ENCODE measurements at places on chromosomes 16 and 17. TPM values are rescaled to one million over a fixed set of nuclear protein-coding genes. Genes with fewer than 3 reads are reported as not detected.

DNA sequence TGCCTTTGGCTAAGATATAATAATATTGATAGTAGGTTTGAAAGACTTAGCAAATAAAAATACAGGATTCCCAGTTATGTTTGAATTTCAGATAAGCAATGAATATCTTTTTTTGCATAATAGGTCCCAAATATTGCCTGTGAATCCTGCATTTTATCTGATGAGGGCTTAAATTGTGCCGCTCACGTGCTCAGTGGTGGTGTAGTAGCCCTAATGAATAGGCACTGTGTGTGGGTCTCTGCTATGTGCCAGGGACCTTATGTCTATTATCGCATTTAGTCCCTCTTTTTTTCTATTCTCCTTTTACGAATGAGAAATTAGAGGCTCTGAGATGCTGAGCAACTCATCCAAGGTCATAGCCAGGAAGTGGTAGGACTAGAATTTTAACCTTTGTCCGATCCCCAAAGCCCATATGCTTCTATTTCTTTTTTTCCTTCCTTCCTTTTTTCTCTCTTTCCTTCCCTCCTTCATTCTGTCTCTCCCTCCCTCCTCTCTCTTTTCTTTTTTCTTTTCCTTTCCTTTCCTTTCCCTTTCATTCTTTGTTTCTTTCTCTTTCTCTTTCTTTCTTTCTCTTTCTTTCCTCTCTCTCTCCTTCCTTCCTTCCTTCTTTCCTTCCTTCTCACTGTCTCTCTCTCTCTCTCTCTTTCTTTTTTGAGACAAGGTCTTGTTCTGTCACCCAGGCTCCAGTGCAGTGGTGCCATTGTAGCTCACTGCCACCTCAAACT is 47.2 kb downstream of the RGS9 start:
- no peak for DNase-seq

DNA sequence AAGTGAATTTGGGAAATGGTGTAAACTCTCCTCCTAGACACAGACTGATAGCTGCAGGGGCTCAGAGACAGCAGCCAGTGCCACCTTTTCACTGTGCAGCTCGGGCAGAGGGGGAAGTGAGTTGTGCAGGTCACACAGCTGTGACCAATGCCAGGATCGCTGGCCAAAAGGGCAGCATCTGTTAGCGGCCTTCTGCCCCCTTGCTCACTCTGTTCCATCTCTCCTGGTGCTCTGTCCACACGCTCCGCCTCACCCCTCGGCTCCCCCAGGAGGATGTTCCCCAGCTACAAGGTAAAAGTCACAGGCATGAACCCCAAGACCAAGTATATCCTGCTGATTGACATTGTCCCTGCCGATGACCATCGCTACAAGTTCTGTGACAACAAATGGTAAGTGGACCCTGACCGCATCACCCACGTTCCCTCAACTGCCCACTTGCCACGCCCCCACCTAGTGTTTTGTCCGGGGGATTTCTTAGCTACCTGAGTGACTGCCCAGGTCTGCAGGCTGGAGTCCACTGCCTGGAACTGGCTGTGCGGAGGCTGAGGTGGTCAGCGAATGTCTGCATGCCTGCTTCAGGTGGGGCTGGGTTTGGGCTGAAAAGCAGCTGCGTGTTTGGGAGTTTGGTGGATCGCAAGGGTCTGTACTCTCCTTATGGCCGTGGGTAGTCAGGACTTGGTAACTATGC is 13.5 kb downstream of the TBX4 start:
- DNase-seq = peak; percentile 10

- no peak for DNase-seq
Observed at GRCh38 chr16:47970291-47970931, 185.4 kb downstream of the ABCC12 start.

DNA sequence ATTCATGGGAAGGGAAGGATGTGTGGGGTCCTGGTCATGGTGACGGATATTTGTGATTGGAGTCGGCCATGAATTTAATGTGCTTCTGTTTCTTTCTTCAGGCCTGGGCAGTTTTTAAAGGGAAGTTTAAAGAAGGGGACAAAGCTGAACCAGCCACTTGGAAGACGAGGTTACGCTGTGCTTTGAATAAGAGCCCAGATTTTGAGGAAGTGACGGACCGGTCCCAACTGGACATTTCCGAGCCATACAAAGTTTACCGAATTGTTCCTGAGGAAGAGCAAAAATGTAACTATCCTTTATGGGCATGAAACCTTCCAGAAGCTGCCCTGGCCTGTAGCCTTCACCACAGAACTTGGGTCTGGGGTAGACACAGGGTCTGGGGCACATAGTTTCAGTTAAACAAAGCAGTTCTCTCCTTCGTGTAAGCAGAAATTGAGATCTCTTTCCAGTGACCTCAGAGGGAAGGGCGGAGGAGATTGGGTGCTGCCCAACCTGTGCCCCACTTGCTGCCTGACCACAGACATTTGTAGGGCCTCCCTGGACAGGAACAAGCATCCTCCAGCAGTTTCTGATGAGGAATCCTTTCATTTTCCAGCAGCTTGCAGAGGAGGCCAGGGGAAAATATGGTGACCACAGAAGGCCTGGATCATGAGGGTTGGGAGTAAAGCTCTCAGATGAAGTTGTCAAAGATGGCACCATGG is 10.1 kb downstream of the IRF8 start:
- DNase-seq = no peak

- peak; percentile 76 for DNase-seq
Observed at GRCh38 chr17:45310380-45311324, 6.2 kb downstream of the MAP3K14 start.

- no peak for DNase-seq
Observed at GRCh38 chr16:29916979-29917378, 9.0 kb downstream of the KCTD13 start.

GRCh38 chr17:72955391-72956140 is 136.9 kb downstream of the SLC39A11 start:
- DNase-seq = no peak

- DNase-seq = peak; percentile 75
Observed at GRCh38 chr17:9115214-9116191, 94.2 kb downstream of the NTN1 start.

DNA sequence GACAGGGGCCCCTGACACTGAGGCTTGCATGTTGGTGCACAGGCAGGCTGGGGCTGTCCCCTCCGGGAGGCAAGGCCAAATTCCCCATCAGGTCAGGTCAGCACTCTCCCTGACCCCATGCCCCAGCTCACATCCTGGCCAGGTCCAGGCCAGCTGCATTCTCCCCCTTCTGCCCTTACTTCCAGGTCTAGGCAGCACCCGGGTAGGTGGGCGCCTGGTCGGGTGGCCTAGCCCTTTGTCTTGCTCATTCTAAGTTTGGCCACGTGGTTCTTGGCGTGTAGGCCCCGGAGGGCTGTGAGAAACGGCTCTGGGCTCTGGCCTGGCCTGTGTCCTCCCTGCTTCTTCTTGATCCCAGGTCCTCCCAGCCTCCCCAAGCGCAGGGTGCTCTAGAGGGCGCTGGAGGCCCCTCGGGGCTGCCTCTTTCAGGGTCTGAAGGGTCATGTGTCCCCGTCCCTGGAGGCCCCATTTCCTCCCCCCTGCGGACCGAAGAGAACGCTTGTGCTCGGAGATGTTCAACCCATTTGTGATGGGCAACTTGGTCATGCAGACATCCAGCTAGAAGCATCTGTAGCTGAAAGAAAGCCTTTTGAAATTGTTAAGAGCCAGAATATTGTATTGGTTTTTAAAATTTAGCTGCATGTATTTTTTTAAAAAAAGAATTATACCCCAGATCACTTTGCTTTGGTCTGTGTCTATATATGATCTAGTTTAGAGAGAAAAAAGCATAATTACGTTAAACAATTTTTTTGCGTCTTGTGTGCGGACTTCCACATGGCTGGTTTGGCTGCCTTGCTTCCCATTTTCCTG is 6.7 kb downstream of the BAHCC1 start:
- peak; percentile 75 for DNase-seq

DNA sequence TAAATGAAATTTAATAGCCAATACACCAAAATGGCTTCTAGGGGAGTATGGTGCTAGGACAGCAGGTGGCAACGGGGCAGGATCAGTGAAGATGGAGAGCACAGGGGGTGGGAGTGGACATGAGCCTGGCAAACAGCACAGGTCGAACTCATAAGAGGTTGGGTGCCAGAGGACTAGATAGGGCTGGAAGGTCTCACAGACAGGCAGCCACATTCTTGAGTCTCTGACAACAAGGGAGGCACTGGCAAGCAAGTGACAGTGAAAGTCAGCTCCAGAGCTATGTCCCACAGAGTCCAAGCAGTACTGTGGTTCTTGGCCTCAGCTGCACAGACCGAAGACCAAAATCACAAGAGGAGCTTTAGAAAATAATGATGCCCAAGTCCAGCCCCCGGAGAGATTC is 61.2 kb downstream of the USP31 start:
- DNase-seq = peak; percentile 51

GRCh38 chr17:64938925-64939474 is 19.7 kb upstream of the LRRC37A3 start:
- DNase-seq = peak; percentile 73

DNA sequence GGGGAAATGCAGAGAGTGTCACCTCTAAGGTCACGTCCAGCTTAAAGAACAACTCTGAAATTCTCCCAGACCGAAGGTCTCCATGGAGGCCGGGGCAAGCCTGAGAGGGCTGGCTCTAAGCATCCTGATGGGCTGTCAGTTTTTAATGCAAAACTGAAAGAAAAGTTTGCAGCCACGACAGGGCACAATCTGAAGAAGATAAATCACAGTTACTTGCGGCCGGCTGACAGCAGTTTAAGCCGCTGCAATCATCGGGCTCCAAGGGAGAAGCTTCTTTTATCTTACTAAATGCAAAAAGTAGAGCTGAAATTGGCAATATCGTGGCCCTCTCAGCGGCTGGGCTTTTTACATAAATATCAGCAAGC is 168.8 kb downstream of the CYLD start:
- DNase-seq = no peak

GRCh38 chr17:16989230-16989952 is 17.5 kb upstream of the TNFRSF13B start:
- DNase-seq = no peak

DNA sequence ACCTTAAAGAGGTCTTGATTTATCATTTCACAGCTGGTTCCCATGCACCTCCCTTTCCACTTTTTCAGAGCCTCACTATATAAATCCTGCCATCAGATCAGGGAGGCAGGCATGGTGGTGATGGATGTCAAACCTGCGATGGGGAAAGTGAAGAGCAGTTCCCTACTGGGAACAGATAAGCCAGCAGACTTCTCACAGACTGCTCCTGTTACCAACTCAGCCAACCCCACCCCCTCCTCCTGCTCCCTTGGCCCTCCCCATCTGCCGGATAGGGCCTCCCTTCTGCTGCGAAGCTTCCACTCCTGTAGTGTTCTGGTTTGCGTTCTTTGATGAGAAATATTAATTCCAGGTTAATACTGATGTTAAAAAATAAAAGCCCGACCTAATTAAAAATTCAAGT is 232.1 kb downstream of the STX8 start:
- no peak for DNase-seq

DNA sequence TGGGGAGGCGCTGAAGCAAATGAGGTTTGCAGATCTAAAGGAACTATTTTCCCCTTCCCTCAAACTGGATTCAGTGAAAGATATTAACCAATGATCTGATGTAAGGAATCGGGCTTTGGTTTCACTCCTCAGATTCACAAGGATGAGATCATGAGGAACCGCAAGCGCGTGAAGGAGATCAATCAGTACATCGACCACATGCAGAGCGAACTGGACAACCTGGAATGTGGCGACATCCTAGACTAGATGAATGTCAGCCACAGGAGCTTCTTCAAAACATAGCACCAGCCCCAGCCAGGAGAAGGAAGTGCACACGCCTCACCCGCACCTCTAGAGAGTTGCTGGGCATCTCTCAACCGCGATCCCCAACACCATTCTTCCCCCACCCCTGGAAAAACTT is 22.5 kb downstream of the ATPAF2 start:
- no peak for DNase-seq

- DNase-seq = no peak
Observed at GRCh38 chr17:81690066-81690465, 6.3 kb downstream of the HGS start.

GRCh38 chr16:88380099-88380498 is 2.7 kb upstream of the ZNF469 start:
- peak; percentile 6 for DNase-seq

GRCh38 chr17:78379131-78379491 is 662 bp downstream of the PGS1 start:
- DNase-seq = no peak

DNA sequence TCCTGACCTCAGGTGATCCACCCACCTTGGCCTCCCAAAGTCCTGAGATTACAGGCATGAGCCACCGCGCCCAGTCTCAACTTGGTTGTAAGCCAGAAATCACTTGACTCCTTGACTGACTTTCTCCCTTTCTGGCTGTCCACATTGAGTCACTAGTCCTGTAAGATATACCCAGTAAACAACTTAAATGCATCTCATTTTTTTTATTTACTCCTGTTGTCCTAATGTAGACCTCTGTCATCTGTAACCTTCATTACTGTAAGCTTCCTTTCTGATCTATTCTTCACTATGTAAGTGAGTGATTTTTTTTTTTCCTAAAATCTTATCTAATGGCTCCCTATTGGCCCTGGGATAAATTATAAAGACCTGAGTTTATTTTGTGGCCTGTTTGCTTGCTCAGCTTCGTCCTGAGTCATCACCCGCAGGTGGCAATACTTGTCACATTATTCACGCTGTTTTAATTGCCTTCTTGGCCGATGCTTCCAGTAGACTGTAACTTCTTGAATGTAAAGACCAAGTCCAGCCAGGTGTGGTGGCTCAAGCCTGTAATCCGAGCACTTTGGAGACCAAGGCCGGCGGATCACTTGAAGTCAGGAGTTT is 41.0 kb downstream of the PAFAH1B1 start:
- no peak for DNase-seq

- DNase-seq = no peak
Observed at GRCh38 chr16:24491731-24492130, 47.6 kb upstream of the RBBP6 start.

- no peak for DNase-seq
Observed at GRCh38 chr17:38706505-38707216, 1.6 kb downstream of the MLLT6 start.

DNA sequence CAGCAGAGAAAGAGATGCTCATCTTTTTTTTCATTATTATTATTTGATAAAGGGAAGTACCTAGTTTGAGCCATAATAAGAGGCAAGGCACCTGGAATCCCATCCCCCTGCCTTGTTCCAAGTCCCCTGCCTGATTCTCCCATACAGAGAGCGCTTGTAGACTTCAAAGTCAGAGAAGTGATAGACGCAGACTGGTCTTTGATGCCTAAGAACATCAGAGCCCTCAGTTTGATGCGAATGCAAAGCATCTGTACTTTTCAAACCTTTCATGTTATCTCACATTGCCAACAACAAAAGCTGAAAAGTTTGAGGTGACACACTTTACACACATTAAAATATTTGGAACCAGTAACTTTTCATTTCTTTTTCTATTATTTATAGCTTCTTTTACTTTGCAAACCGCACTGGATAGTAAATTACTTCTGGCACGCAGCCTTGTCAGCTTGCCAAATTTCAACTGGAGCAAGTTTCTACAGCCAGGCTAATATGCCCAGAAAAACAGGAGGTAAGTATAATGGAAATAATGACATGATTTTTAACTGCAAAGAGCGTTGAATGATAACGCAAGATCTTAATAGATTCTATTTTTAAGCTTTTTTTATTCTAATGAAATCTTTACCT is 5.9 kb upstream of the UTP6 start:
- DNase-seq = no peak

The ABCA3 gene
- 6.0 TPM for total RNA-seq

The CHST5 gene
- total RNA-seq = 0.22 TPM

The PRPSAP1 gene
- 31.9 TPM for total RNA-seq

The HAS3 gene
- 0.19 TPM for total RNA-seq

The FOXJ1 gene
- not detected for total RNA-seq

The ZFP3 gene
- 9.3 TPM for total RNA-seq

The RNF112 gene
- total RNA-seq = 2.2 TPM

The CASKIN1 gene
- 5.3 TPM for total RNA-seq

The PMP22 gene
- 183 TPM for total RNA-seq

The DLX4 gene
- not detected for total RNA-seq

The PPM1E gene
- 1.7 TPM for total RNA-seq

The PRRT2 gene
- 3.3 TPM for total RNA-seq

The TBC1D3H gene
- total RNA-seq = not detected
